ENCODE measurements at places on chromosomes 5 and 9. TPM values are rescaled to one million over a fixed set of nuclear protein-coding genes. Genes with fewer than 3 reads are reported as not detected.

FCHO2 gene
- total RNA-seq: 10.7 TPM

NUTM2G gene
- not detected for total RNA-seq

TTLL11 gene
- 18.5 TPM for total RNA-seq

ZNF658 gene
- total RNA-seq: not detected

LCN1 gene
- total RNA-seq: not detected

SERF1B gene
- total RNA-seq: 13.6 TPM

IFNA21 gene
- not detected for total RNA-seq

BTNL3 gene
- not detected for total RNA-seq

TNC gene
- 137 TPM for total RNA-seq

CDC25C gene
- total RNA-seq: not detected

FST gene
- 0.21 TPM for total RNA-seq

FOXI1 gene
- total RNA-seq: not detected

CD274 gene
- 23.8 TPM for total RNA-seq
